ENCODE measurements at places on chromosomes 1 and 21.

GRCh38 chr1:236502972-236503639 lies 20.7 kb upstream of the LGALS8 start:
- no peak for DNase-seq

DNA sequence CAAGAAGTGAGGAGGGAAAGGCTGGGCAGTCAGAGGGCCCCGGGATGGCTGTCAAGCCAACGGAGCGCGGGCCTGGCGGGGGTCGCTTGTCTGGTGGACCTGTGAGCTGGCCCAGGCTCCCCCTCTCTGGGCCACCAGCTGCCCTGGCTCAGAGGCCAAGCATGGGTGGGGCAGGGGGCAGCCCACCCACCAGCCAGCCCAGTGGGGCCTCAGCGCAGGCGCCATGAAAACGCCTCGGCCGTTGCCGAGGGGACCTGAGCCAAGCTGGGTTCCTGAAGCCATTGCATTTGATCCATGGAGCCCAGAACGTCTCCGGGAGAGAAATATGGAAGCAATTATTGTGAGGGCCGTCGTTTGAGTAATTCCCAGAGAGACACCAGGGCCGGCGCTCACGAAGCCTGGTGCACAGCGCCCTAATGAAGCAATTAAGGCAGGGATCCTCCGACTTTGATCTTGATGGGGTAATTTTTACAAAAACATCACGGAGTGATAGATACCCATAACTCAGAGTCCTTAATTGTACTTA lies 90.5 kb upstream of the TTC34 start:
- DNase-seq = no peak

DNA sequence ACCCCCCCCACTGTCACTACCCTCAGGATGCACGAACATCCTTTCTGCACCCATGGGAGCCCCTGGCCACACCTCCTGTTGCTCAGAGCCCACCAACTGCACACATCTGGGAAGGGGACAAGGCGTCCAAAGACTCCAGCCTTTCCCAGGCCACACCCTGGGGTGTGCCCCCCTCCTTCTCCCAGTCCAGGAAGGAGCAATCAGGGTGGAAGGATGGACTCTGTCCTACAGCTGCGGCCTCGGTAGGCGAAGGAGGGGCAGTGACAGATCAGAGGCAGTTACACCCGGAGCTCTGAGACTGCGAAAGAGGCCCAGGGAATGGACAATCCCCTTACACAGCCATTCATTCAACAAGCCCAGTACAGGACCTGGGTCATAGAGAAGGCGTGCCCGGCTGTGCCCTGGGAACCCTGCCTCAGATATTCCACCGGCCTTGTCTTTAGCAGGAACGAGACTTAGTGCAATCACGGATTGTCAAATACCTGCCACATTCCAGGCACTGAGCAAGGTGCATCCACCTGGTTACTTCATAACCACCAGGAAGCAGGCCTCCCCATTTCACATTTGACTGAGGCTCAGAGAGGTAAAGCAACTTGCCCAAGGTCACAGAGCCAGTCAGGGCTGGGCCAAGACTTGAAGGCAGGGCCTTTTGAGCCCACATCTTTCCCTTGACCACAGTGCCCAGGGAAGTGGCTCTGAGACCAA lies 9.4 kb downstream of the HSPG2 start:
- no peak for DNase-seq

DNA sequence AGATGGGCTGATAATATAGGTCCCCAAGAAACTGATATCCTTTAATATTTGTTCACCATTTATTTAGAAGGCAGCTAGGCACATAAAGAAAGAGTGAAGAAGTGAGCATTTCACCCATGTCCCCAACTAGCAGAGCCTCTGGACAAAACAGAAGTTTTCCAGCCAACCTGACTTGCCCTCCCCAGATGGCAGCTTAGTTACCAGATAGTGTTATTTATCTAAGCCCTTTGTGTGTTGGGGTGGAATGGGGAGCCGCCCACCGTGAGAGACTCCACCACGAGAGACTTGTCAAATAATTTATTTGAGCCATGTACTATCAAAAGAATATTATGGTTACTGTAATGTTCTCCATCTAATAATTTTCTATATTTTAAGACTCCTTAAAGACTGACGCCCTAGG lies 54.9 kb upstream of the C1orf198 start:
- no peak for DNase-seq

DNA sequence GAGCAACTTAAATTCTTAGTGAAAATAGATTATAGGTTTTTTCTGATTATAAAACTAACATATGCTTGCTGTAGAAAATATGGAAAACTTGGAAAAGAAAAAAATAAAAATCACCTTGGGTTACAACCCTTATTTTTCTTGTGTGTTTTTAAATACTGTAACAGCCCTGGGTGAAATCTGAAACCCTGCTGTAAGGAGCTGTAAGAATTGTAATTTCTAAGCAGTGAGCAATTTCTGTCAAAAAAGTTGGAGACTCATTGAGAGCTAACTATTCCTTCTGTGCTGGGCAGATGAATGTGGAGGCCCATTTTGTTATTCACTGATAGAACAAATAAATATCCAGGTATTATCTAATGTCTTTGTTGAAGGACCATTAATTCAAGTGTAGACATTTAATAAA lies 42.6 kb downstream of the ADCY10 start:
- no peak for DNase-seq

DNA sequence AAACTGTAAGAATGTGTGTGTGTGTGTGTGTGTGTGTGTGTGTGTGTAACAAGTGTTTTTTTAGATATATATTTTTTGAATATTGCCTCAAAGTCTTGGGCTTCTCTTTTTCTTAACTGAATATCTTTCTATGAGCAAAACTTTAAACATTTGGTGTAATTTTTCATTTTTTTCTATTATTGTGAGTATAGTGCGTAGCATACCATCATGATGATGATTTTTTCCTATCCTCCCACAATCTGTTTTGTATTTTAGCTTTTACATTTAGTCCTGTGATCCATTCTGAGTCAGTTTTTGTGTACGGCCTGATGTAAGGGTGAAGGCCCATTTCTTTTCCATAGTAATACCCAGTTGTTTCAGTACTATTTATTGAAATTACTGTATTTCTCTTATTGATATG lies 680.6 kb downstream of the TTLL7 start:
- no peak for DNase-seq
